ENCODE measurements at places on chromosomes 5 and 9. TPM values are rescaled to one million over a fixed set of nuclear protein-coding genes. Genes with fewer than 3 reads are reported as not detected.
A peak's percentile ranks its signal among the peaks of the same experiment; 100 is the strongest.

- no peak for DNase-seq
Measured at GRCh38 chr5:140408750-140409241, 7.2 kb downstream of the ANKHD1 start.

GRCh38 chr5:100788417-100788816, 114.7 kb downstream of the ST8SIA4 start:
- DNase-seq = no peak

GRCh38 chr9:106798016-106798799, 64.8 kb upstream of the ZNF462 start:
- no peak for DNase-seq

GABRG2 gene
- total RNA-seq = not detected

DNA sequence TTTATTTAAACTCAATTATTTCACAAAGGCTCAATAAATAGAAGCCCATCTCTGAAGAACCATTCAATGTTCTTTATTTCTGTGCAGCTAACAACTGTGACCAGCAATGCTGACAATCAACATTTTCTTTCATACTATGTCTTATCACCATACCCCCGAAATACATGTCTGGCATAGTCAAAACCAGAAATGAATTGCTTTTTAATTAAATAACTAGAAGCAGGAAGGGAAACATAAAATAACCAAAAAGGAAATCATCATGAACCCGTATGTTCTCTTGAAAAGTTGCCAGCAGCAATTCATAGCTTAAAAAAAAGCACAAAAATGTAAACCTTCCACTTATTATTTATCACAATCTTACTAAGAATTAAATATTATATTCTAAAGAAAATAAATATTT, 212.4 kb downstream of the TMEM232 start:
- DNase-seq = no peak

GRCh38 chr9:70156729-70157128, 102.0 kb upstream of the SMC5 start:
- no peak for DNase-seq

THBS4 gene
- total RNA-seq = 12.3 TPM

CDKN2A gene
- 0.30 TPM for total RNA-seq

OR1B1 gene
- not detected for total RNA-seq

- no peak for DNase-seq
Measured at GRCh38 chr5:74319076-74319475, 321.5 kb downstream of the ENC1 start.

- peak; percentile 89 for DNase-seq
Measured at GRCh38 chr5:59685793-59686192, 207.7 kb downstream of the PDE4D start.

GABRA1 gene
- not detected for total RNA-seq

CCT5 gene
- 161 TPM for total RNA-seq

HAPLN1 gene
- 1.6 TPM for total RNA-seq

DNA sequence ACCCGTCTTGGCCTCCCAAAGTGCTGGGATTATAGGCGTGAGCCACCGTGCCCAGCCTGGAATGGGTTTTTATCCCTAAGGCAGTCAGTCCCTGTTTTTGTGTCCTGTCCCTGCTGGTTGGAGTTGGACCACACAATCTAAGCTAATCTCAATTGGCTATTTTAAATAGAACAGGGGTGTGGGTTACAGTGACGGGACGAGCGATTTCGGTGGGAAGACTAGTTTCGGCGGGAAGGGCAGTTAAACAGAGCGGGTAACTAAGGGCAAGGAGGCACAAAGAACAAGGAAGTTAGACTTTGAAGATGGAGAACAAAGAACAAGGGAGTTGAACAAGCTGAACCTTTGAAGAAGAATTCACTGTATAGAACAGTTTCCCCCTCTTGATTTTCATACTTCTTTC, 1.4 kb downstream of the GTF3C5 start:
- no peak for DNase-seq

ESM1 gene
- 4.6 TPM for total RNA-seq

DNA sequence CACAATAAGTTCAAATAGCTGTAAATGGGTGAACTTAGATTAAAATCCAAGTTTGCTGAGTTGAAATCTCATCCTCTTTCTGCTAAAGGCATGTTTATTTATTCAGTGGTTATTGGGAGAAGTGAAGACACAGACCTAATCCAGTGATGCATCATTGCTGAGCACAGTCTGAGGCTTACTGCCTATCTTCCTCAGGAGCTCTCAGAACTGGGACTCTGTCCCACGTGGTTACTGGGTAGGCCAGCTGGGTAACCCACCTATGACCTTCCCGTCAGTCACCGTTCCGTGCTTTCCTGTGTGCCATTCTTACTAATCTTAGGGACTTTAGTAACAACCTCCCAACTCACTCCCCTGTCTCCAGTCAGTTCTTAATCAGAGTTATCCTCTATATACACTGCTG, 226.8 kb upstream of the ATP10B start:
- DNase-seq = no peak

EQTN gene
- total RNA-seq = 1.4 TPM

RFESD gene
- total RNA-seq = 6.7 TPM

GRCh38 chr5:143403334-143403592, 223 bp downstream of the NR3C1 start:
- peak; percentile 66 for DNase-seq

GRCh38 chr5:147849226-147849625, 17.8 kb upstream of the SPINK1 start:
- DNase-seq = no peak

ANKRD55 gene
- total RNA-seq = 0.30 TPM

DNA sequence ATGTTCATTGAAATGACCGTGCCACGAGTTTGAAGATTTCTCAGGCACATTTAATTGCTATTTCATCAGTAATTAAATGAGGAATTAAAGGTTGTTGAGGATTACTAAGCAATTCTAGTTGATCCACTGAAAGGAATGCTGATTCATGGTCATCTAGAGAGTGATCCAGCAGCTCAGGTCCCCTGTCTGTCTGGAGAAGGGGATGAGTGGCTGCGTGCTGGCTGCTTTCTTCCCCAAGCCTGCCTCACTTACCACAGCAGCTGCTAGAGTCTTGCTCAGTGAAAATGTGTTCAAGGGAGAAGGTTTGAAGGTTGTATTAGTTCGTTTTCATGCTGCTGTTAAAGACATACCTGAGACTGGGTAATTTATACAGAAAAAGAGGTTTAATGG, 7.8 kb upstream of the TGFBI start:
- DNase-seq = no peak

DNA sequence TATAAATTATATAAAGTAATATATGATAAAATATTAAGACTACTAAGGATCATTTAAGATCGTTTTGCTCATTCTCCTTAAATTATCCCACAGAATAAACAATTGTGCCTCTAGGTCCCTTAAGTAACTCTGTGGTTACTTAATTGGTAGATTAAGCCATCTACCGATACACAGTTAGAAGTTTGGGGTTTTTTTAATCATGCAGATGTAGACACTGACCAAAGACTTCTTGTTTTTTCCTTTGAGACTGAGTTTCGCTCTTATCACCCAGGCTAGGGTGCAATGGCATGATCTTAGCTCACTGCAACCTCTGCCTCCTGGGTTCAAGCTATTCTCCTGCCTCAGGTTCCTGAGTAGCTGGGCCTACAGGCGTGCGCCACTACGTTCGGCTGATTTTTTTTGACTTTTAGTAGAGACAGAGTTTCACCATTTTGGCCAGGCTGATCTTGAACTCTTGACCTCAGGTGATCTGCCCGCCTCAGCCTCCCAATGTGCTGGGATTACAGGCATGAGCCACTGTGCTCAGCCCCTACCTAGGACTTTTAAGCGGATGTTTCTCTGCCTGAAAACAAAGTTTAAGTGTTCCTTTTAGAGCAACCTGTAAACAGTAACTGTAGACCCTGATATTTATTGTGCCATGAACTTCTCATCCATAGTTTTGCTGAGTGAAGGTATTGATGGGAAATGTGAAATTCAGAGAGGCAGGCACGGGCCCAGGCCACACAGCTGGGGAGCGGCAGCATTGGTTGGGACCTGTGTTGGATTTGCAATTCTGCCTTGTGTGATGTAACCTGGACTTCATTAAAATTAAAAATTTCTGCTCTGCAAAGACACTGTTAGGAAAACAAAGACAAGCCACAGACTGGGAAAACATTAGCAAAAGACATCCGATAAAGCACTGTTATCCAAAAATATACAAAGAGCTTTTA, 11.6 kb downstream of the CEL start:
- DNase-seq = no peak

DNA sequence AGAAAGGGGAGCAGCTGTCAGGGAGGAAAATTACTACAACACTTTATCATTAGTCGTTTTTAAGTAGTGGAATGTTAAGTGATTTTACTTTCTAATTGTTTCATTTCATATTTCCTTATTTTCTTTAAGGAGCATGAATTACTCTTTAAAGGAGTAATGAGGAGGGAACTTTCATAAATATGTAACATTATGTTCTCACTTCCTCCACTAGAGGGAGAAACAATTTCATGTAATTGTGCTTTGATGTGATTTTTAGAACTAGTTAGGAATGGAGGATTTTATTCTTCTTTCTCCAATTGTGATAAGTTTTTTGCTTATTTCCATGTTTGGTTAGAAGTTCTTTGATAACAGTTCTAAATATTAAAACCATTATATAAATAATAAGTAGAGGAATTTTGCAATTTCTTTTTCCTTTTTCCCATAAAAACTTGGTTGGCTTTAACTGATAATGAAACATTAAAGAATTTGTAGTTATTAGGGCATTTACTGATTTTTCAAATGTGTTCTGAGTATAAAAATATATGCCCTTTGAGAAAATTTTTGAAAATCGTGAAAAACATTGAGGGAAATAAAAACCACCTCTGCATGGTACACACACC, 25.6 kb downstream of the CEP78 start:
- peak; percentile 9 for DNase-seq

CTNND2 gene
- 1.4 TPM for total RNA-seq

- DNase-seq = no peak
Measured at GRCh38 chr5:139064613-139065012, 133.6 kb downstream of the SIL1 start.

- no peak for DNase-seq
Measured at GRCh38 chr5:1483856-1484729, 38.9 kb upstream of the SLC6A3 start.

DNA sequence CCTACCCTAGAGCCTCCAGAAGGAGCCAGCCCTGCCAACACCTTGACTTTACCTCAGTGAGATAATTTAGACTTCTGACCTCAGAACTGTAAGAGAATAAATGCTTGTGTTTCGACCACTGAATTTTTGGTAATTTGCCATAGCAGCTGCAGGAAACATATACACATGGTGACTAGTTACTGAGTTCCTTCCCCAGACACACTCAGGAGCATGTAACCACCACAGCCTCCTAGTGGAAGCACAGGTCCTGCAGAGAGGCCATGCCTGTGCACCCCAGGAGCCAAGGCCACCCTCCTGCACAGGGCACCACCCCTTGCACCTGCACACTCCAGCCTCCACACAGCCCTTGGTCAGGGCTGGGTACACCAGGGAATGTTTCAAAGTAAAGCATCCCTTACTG, 7.6 kb upstream of the CAMSAP1 start:
- no peak for DNase-seq

DNA sequence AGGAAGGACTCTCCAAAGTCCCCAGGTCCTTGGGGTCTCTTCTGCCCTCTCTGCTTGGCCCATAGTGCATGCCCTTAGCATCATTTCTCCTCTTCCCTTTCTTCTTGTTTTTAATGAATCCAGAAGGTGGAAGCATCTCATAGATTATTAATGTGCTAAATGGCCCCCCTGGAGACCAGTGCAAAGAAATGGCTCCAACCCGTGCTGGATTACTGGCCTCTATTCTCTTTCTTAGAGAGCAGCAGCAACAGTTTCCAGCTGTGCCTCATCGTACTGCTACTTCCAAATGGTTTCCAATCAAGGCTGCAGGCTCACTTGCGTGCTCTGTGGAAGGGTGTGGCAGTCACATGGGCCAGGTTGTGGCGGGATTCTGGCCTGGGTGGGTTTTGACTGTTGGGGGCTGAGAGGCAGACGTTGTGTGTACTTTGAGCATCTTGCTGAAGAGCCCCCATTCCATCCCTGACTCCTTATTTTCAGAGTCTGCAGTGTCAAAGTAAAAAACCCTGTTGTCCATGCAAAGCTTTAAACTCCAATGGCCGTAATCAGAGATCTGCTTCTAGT, 139.7 kb downstream of the GABBR2 start:
- DNase-seq = no peak

DNA sequence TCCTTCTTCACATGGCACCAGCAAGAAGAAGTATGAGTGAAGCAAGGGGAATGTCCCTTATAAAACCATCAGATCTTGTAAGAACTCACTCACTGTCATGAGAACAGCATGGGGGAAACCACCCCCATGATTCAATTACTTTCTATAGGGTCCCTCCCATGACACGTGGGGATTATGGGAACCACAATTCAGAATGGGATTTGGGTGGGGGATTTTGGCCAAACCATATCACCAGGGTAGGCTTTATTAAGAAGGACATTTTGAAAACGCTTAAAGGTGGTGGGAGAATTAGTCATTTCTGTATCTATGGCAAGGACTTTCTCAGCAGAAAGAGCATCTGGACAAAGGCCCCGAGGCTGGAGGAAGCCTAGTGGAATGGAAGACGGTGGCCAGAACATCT, 100.2 kb upstream of the ADAMTS16 start:
- DNase-seq = no peak

CKMT2 gene
- 20.3 TPM for total RNA-seq

DNA sequence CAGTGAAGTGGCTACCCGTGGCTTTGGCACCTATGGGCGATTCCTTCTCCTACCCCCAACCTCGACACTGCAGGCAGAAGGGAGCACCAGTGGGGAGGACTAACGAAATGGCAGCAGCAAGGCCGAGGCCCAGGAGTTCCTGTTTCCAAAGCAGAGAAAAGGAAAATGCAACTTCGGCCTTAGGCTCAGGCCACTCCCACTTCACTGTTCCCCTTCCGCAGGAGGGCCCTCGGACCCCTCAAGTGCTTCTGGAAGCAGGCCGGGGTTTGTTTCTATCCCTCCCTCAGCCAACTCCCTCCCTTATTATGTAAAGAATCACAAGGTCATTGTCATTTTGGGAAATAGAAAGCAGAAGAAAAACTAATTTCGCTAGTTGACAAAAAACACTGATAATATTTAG, 36.4 kb upstream of the NKX2-5 start:
- DNase-seq = no peak

- DNase-seq = no peak
Measured at GRCh38 chr9:135849181-135849580, 58.2 kb downstream of the CAMSAP1 start.

SV2C gene
- 0.10 TPM for total RNA-seq

RALGPS1 gene
- 11.9 TPM for total RNA-seq

DNA sequence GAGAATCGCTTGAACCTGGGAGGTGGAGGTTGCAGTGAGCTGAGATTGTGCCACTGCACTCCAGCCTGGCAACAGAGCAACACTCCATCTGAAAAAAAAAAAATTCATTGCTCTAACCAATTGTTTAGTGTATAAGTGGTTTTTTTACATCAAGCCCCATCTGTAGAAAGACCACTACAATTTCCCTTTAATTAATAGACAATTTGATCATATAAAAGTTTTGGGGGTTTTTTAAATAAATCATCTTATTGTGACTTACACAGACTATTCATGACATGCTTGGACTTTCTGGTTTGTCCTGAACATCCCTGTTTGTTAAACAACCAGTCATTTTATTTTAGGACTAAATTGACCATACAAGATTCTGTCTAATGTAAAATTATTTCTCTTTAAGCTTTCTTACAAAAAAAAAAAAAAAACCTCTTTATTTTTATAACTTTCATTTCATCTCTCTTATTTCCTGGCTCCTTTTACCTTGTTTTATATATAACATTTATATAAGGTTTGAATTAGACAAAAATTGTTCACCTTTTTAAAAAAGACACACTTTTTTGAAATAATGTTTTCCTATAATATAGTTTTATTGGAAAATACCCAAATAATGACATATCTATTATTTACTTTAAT, 9.8 kb upstream of the FANCC start:
- DNase-seq = no peak

Data from skin of body (tissue), 3 donors.